HCT116 (cell line): ENCODE measurements at places on chromosomes 5 and 9. TPM values are rescaled to one million over a fixed set of nuclear protein-coding genes. Genes with fewer than 3 reads are reported as not detected.

PCDHA1 gene
- total RNA-seq, result not detected

LYRM7 gene
- 14.4 TPM for total RNA-seq

FAXDC2 gene
- total RNA-seq, result 0.22 TPM

S100Z gene
- not detected for total RNA-seq

DMGDH gene
- 2.3 TPM for total RNA-seq

GLDC gene
- 4.9 TPM for total RNA-seq

DEPDC1B gene
- total RNA-seq, result 39.7 TPM

DNAI1 gene
- total RNA-seq, result 1.1 TPM

DNA sequence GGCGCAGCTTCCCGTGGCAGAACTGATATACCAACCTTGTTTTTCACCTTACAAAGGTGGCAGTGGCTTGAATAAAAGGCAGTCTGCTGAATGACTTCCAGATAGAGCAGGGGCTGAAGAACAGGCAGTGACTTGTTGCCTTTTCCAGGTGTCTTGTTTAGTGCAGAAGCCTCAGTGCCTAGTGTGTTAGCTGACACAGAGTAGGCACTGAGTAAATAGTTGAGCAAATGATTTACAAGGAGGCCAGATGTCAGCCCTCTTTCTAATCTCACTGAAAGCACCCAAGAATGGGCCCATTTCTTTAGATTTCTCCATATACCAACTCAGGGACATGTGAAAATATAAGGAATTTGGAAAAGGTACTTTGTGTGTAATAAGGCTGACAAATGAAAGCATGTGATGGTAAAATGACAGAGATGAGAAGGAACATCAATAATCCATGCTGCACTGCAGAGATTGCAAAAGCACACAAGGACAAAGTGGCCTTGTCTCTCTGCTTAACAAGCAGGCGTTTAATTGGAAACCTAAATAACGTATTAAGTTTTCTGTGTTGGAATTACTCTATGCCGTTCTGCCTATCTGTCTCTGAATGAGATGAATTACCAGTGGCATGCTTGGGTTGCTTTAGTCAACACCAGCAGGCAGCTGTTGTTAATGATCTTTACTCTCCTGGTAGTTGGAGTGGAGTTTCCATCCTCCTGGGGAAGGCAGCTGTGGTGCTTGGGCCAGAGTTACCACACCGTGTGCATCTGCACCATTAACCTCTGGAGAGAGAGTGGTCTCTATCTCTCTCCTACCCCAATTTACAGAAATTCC lies 360.1 kb upstream of the C9orf72 start:
- no peak overlapping the region for H3K4me3 ChIP-seq
- H3K4me1 ChIP-seq, result no peaks in the 10 kb centered on the region
- no peaks in the 10 kb centered on the region for H3K36me3 ChIP-seq
- H3K27ac ChIP-seq, result no peak overlapping the region
- no peak for DNase-seq

GRCh38 chr9:89923961-89924504 lies 319.2 kb downstream of the GADD45G start:
- H3K27me3 ChIP-seq, result peaks cover 41% of the 10 kb centered on the region
- H3K4me1 ChIP-seq, result peaks cover 4% of the 10 kb centered on the region; the same call in 1 of the 2 replicates
- H3K4me3 ChIP-seq, result no peak overlapping the region
- no peak for DNase-seq
- no peaks in the 10 kb centered on the region for H3K36me3 ChIP-seq

DNA sequence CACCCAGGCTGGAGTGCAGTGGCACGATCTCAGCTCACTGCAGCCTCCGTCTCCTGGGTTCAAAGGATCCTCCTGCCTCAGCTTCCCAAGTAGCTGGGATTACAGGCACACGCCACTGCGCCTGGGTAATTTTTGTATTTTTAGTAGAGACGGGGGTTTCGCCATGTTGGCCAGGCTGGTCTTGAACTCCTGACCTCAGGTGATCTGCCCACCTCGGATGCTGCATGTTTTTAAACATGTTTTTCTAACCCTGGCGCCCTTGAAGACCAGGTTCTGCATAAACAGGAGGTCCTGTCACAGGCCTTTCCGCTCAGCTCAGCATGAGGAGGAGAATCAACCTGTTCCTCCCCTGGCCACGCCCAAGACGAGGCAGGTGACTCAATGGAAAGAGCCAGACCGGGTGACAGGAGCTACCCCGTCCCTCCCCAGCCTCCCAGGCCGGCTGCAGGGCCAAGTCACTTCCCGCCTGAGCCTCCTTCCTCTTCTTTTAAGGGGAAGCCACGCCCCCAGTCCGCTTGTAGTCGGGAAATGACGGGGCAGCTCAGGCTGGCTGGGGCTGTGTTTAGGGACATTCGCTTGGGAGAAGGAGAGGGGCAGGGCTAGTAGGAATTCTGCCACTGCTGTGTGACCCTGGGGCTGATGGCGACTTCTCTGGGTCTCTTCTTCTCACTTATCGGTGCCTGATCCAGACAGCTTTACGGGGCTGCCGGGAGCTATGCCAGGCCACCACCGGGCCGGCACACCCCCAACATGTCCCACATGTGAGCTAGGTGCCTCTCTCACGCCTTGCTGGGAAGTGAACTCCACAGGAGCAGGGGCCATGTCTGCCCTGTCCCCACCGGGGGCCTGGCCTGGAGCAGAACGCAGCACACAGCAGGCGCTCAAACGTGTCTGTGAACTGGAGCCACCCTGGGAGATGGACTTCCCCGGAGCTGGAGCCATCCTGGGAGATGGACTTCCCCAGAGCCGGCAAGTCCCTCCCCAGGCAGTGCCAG lies 6.1 kb downstream of the NOTCH1 start:
- peak; percentile 89 for DNase-seq
- H3K36me3 ChIP-seq, result peaks cover 10% of the 10 kb centered on the region; the same call in 1 of the 2 replicates
- peak overlapping the region; percentile 75 for H3K27ac ChIP-seq
- H3K4me1 ChIP-seq, result peaks cover 32% of the 10 kb centered on the region

- DNase-seq, result no peak
- H3K4me3 ChIP-seq, result no peak overlapping the region
- no peaks in the 10 kb centered on the region for H3K27me3 ChIP-seq
- H3K36me3 ChIP-seq, result no peaks in the 10 kb centered on the region
- no peak overlapping the region for H3K27ac ChIP-seq
These were observed 1160.4 kb downstream of the EFNA5 start for GRCh38 chr5:106510321-106510720.

- no peaks in the 10 kb centered on the region for H3K4me1 ChIP-seq
- H3K36me3 ChIP-seq, result no peaks in the 10 kb centered on the region
- no peak for DNase-seq
- no peak overlapping the region for H3K4me3 ChIP-seq
These were observed 91.7 kb upstream of the KLF9 start for GRCh38 chr9:70506159-70506558.

DNA sequence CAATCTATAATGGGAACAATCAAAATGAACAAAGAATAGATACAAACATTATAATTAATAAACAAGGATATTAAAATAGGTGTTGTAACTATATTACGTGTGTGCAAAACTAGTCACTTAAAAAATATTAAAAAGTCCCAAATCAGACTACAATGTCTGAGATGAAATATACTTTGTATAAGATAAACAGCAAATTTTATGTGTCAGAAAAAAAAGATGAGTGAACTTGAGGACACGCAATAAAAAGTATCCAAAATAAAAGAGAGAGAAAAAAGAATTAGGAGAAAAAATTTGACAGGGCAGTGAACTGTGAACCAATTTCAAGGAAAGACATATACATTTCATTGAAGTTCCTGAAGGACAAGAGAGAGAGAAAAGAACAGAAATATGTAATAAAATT lies 37.0 kb downstream of the AGTPBP1 start:
- no peaks in the 10 kb centered on the region for H3K27me3 ChIP-seq
- H3K4me3 ChIP-seq, result no peak overlapping the region
- H3K36me3 ChIP-seq, result no peaks in the 10 kb centered on the region
- no peak overlapping the region for H3K27ac ChIP-seq

- no peaks in the 10 kb centered on the region for H3K4me1 ChIP-seq
- H3K4me3 ChIP-seq, result no peak overlapping the region
- no peaks in the 10 kb centered on the region for H3K36me3 ChIP-seq
- no peaks in the 10 kb centered on the region for H3K27me3 ChIP-seq
- no peak for DNase-seq
These were observed 342.9 kb upstream of the RPS23 start for GRCh38 chr5:82620957-82621600.

- no peaks in the 10 kb centered on the region for H3K27me3 ChIP-seq
- H3K27ac ChIP-seq, result peak overlapping the region; percentile 55; the same call in 1 of the 2 replicates
- H3K36me3 ChIP-seq, result no peaks in the 10 kb centered on the region
- H3K4me3 ChIP-seq, result 0 out of 2 replicates have a peak overlapping the region, but pooled peaks have one; percentile 1
- peak; percentile 91 for DNase-seq
These were observed 54.0 kb downstream of the PCA3 start for GRCh38 chr9:76818271-76818670.

GRCh38 chr9:135087489-135087792 lies at the start of gene OLFM1:
Gene OLFM1, plus strand, starts transcription at chr9:135087668. Its CDS starts 322 bp downstream, at chr9:135087990.
- H3K36me3 ChIP-seq, result no peaks in the 10 kb centered on the region
- peak; percentile 38 for DNase-seq
- H3K27me3 ChIP-seq, result peaks cover 13% of the 10 kb centered on the region; the same call in 1 of the 2 replicates
- no peak within 1 kb of the TSS; the same call in 1 of the 2 replicates for H3K27ac ChIP-seq

GRCh38 chr5:141958546-141959172 lies 657 bp upstream of the PCDH12 start:
- no peaks in the 10 kb centered on the region for H3K36me3 ChIP-seq
- DNase-seq, result no peak
- no peak overlapping the region for H3K4me3 ChIP-seq
- H3K27me3 ChIP-seq, result no peaks in the 10 kb centered on the region
- H3K4me1 ChIP-seq, result no peaks in the 10 kb centered on the region

DNA sequence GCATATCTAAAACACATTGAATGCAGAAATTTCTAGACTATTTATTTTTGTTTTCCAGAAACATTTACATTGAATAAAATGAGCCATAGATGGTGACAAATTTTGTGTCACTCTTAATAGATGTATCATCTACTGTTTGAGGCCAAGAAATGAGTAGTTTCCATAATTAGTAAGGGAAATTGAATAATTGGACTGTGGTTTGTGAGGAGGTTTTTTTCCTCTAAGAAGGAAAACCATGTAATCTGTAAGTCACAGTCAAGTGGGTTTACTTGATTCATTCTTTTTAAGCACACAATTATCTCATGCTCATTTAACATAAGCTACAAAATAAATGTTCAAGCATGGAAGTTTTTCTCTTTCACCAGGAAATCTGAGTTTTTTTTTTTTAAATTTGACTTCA lies 876.4 kb downstream of the NR2F1-AS1 start:
- H3K4me1 ChIP-seq, result no peaks in the 10 kb centered on the region
- H3K4me3 ChIP-seq, result no peak overlapping the region
- no peak overlapping the region for H3K27ac ChIP-seq
- no peaks in the 10 kb centered on the region for H3K27me3 ChIP-seq

DNA sequence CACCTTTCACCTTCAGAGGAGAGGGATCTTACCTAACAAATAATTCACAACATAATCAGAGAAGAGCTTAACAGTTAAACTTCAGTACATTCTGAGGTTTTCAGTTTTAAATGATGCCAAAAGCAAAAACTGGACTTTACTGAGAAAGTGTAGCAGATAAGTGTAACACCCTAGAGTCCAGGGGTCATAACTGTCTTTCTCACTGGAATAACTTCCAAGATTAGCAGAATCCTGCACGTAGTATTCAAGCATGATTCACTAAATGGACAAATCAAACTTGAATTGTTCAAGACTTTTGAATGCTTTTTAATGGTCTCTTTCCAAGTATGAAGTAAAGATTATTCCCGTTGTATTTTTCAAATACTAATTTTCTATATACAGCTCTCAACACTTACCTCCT lies 180.1 kb upstream of the NREP start:
- H3K4me1 ChIP-seq, result no peaks in the 10 kb centered on the region
- no peak overlapping the region for H3K4me3 ChIP-seq
- no peak for DNase-seq
- H3K27ac ChIP-seq, result no peak overlapping the region
- H3K36me3 ChIP-seq, result no peaks in the 10 kb centered on the region
- H3K27me3 ChIP-seq, result no peaks in the 10 kb centered on the region; the same call in 1 of the 2 replicates

- H3K27me3 ChIP-seq, result peaks cover 41% of the 10 kb centered on the region
- H3K4me3 ChIP-seq, result no peak overlapping the region
- no peak overlapping the region for H3K27ac ChIP-seq
- H3K36me3 ChIP-seq, result no peaks in the 10 kb centered on the region
- H3K4me1 ChIP-seq, result no peaks in the 10 kb centered on the region
These were observed 116.7 kb downstream of the DOCK2 start for GRCh38 chr5:169753795-169754194.

- H3K36me3 ChIP-seq, result no peaks in the 10 kb centered on the region
- no peak for DNase-seq
- H3K27ac ChIP-seq, result no peak overlapping the region
- no peak overlapping the region for H3K4me3 ChIP-seq
- no peaks in the 10 kb centered on the region for H3K4me1 ChIP-seq
These were observed 115.0 kb downstream of the KIAA1958 start for GRCh38 chr9:112601636-112602035.

GRCh38 chr5:176723440-176723839 lies 76.2 kb downstream of the TSPAN17 start:
- no peaks in the 10 kb centered on the region for H3K36me3 ChIP-seq
- H3K4me1 ChIP-seq, result no peaks in the 10 kb centered on the region; the same call in 1 of the 2 replicates

DNA sequence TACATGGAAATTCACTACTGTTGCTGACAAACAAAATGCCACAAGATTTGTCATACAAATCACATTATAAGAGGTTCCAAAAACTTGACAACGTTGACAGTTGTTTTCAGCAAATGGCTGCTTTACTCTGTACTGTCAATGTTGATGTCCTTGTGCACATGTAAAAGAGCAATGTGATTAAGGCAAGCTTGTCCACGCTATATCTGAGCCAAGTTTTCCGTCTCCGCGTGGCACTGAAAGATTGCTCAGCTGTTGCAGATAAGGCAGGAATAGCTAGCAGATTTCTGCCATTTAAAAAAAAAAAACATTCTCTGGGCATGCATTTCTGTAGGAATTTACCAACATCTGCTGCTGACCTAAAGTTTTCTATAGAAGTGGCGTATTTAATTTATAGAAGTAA lies 46.4 kb upstream of the MEF2C start:
- DNase-seq, result no peak
- no peak overlapping the region for H3K4me3 ChIP-seq
- no peak overlapping the region for H3K27ac ChIP-seq
- no peaks in the 10 kb centered on the region for H3K36me3 ChIP-seq
- H3K27me3 ChIP-seq, result no peaks in the 10 kb centered on the region

DNA sequence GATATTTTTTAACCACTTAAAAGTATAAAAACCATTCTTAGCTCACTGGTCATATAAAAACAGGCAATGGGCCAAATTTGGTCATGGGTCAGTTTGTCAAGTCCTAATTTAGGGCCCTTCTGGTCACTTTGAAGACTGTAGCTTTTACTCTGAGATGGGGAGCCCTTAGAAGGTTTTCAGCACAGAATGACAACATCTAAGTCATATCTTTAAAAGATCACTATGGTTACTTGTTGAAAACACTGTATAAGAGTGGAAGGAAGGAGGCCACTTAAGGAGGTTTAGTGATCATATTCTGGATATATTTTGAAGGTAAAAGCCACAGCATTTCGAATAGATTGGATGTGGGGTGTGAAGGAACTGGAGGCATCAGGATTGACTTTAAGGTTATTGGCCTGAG lies 76.7 kb downstream of the STRBP start:
- H3K36me3 ChIP-seq, result no peaks in the 10 kb centered on the region
- no peak for DNase-seq
- H3K4me1 ChIP-seq, result no peaks in the 10 kb centered on the region
- no peaks in the 10 kb centered on the region for H3K27me3 ChIP-seq

- no peak for DNase-seq
- H3K36me3 ChIP-seq, result no peaks in the 10 kb centered on the region
- H3K27ac ChIP-seq, result no peak overlapping the region
These were observed 11.7 kb downstream of the RAD23B start for GRCh38 chr9:107294756-107295155.

GRCh38 chr9:90457386-90458190 lies 185.0 kb downstream of the DIRAS2 start:
- no peak for DNase-seq
- no peaks in the 10 kb centered on the region for H3K4me1 ChIP-seq
- H3K27me3 ChIP-seq, result 0 out of 2 replicates have a peak, but pooled peaks cover 3% of the 10 kb centered on the region
- H3K36me3 ChIP-seq, result no peaks in the 10 kb centered on the region
- no peak overlapping the region for H3K4me3 ChIP-seq

GRCh38 chr5:118980017-118980416 lies 8.3 kb downstream of the DTWD2 start:
- H3K4me3 ChIP-seq, result no peak overlapping the region
- H3K27ac ChIP-seq, result no peak overlapping the region
- H3K27me3 ChIP-seq, result no peaks in the 10 kb centered on the region
- H3K4me1 ChIP-seq, result no peaks in the 10 kb centered on the region
- DNase-seq, result no peak
